Islet precursor cell (in vitro differentiated cells): ENCODE measurements at places on chromosomes 11 and 22.

DNA sequence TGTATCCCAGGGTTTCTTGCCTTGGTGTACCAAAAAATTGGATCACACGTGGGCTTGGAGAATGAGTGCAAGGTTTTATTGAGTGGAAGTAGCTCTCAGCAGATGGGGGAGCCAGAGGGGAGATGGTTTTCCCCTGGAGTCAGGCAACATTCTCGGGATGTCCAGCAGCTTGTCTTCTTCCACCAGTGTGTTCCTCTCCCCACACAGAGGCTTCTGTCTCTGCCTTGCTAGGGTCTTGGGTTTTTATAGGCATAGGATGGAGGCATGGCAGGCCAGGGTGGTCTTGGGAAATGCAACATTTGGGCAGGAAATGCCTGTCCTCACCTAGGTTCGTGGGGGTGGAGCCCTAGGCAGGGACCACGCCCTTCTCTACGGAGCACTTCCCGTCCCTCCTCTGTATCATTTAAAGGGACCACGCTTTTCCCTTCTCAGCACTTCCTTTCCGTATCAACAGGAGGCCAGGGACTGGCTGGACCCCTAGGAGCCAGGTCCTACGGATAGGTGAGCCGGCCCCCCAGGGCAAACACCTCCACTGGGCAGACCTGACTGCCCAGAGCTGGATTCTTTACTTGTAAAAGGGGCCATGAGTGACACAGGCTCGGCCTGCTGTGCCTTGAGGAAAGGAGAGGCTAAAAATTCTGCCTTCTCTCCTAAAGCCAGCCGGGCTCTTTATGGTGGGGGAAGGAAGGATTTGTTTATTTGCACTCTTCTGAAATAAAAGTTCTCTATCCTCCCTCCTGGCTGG is 55.3 kb upstream of the CCDC188 start:
- peak; percentile 78 for DNase-seq

GRCh38 chr11:119027561-119028345 is 2.9 kb downstream of the SLC37A4 start:
- no peak for DNase-seq

- DNase-seq = peak; percentile 85
These were observed 6.7 kb upstream of the BRSK2 start for GRCh38 chr11:1382831-1383607.

- peak; percentile 29 for DNase-seq
These were observed 488.7 kb downstream of the TBC1D22A start for GRCh38 chr22:47250995-47251765.

GRCh38 chr11:45102810-45103621 is 43.4 kb upstream of the PRDM11 start:
- DNase-seq = peak; percentile 81

DNA sequence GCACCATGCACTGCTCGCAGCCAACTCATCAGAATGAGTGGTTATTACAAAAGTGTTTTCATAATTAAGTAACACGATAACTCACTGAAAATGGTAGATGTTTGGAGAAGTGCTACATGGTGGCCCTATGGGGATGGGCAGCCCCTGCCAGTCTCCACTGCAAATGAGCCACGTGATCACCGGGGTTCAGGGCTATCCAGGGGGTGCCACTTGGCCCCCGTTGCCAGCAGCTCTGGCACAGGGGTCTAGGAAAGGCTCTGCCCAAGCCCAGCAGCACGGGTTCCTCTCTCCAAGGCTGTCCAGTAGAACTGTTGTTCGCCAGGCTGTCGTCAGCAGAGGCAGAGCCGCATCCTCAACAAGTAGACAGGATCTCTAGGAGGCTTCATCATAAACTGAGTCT is 382.1 kb upstream of the B3GAT1 start:
- DNase-seq = no peak

- peak; percentile 81 for DNase-seq
These were observed 687.9 kb downstream of the NTM start for GRCh38 chr11:132058211-132058772.

GRCh38 chr22:49810363-49811019 is 17.2 kb downstream of the BRD1 start:
- DNase-seq = no peak

DNA sequence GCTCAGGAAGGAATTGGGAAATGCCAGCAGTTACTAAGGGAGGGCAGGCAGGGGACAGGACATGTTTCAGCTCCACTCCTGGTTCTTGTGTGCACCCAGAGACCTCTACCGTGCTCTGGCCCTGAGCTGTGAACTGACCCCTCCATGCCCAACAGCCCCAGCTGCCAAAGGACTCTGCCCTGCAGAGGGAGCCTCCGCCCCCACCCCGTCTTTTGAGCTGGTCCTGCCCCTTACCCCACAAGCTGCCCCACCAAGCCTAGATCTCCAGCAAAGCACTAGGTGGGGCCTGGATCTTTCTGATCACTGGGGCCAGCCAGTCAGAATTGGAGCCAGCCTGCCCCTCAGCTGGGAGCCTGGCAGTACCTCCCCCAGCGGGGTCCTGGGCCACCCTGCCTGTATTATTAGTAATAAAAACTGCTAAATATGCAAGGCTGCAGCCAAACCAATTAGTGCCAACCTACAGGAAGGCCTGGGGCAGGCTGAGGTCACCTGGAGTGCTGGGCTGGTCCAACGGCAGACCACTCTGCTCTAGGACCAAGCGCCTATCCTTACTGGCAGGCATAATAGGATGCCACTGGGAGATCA is 23.9 kb upstream of the DRICH1 start:
- no peak for DNase-seq

- DNase-seq = no peak
These were observed 36.0 kb downstream of the KCNQ1 start for GRCh38 chr11:2480874-2481220.

DNA sequence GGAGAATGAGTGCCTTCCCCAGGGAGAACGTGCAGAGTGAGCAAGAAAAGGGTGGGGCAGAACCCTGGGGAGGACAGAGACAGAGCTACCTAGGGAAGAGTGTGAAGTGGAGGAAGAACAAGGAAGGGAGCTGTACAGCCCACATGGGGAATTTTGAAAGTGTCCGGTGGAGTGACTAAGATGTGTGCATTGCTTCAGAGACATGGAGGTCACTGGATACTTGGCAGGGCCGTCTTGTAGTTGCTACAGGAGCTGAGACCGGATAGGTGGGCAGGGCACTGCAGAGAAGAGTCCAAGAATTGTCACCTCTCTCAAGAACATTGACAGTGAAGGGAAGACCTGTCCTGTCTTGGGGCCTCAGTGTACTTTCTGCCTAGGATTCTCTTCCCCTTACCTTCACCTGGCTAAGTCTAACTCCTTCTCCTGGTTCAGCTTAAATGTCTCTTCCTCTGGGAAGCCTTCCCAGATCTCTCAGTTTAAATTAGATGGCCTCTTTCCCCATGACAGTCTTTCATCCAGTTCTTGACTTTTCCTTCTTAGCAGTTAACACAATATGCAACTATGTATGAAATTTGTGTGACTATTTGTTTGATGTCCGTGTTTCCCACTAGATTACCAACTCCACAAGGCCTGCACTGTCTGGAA is 9.2 kb upstream of the P2RY6 start:
- DNase-seq = peak; percentile 49

- DNase-seq = peak; percentile 88
These were observed 10.2 kb upstream of the LDHA start for GRCh38 chr11:18384157-18384641.

GRCh38 chr11:114501901-114502300 is 57.8 kb downstream of the NXPE1 start:
- no peak for DNase-seq

DNA sequence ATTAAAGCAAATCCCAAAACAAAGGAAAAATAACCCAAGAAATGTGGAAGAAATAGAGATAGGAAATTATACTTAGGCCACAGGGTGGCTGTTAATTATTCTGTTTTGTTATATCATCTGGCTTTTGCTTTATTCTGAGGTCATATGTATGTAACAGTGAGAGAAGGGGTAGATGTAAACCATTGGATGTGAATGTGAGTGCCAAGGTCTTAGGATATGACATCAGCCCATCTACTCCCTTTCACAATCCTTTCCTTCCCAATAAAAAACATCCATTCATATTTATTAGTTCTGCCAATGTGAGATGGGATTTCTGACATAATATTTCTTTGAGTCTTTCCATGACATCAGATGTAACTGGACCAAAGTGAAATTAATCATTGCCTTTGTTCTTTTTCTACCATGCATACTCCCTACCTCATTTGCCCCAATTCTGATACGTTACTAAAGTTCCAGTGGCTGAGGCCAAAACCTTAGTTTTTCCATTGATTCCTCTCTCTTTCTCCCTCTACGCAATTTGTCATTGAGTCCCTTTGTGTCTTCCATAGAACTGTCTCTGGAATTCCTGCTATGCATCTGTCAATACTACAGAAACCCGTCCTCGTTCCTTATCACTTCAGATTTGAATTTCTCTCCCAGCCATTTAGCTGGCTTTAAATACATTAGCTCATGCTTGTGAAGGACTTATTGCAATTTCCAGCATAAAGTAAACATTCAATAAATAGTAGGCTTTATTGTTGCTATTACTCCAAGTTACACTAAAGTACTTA is 170.3 kb downstream of the ARHGAP42 start:
- no peak for DNase-seq

DNA sequence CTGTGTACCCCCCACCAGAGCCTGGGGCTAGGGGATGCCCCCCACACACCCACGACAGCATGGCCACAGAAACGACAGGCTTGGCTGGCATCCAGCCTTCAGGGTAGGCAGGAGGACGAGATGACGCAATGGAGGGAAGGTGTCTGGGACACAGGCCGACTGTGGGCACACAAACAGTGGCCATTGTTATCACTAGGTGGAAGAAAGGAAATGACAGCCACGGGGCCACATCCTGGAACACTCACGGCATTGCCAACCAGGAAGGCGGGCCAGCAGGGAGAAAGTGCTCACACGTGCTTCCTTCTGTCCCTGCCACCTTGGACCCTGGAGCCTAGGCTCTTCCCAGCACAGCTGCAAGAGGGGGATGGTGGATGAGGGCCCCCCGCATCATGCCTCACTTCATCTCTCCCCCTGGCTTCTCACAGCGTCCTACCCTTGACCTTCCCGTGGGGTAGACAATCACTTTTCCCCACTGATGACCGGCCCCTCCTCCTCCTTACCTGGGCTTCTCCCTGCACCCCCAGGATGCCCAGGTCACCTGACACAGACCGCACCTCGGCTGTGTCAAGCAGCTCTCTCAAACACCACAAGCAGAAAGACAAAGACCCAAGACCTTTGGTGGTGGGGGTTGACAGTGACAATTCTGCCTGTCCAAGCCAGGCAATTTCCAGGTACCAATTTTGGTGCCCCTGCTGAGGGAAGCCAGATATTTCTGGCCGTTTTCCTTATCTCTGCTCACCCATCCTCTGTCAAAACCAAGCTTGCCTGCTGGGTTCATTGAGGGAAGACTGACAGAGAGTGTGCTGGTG is 8.6 kb downstream of the PLA2G6 start:
- no peak for DNase-seq

GRCh38 chr11:62622476-62623089 is 797 bp upstream of the B3GAT3 start:
- DNase-seq = no peak

DNA sequence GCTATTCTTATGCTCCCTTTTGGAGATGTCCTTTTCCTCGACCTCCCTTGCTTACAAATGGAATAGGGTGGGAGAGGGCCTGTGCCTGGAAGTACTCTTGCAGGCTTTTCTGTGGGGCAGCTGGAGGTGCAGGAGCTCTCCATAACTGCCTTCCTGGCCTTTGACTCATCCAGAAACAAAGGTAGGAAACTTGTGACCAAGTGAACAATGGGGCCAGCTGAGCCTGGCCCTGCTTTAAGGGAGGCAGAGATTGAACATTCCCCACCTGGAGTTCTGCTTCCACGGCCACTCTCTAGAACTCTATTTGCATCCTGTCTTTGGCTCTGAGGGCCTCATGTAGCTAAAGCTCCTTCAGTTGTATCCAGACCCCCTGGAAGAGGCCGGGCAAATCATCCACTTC is 5.1 kb upstream of the LYVE1 start:
- peak; percentile 56 for DNase-seq

DNA sequence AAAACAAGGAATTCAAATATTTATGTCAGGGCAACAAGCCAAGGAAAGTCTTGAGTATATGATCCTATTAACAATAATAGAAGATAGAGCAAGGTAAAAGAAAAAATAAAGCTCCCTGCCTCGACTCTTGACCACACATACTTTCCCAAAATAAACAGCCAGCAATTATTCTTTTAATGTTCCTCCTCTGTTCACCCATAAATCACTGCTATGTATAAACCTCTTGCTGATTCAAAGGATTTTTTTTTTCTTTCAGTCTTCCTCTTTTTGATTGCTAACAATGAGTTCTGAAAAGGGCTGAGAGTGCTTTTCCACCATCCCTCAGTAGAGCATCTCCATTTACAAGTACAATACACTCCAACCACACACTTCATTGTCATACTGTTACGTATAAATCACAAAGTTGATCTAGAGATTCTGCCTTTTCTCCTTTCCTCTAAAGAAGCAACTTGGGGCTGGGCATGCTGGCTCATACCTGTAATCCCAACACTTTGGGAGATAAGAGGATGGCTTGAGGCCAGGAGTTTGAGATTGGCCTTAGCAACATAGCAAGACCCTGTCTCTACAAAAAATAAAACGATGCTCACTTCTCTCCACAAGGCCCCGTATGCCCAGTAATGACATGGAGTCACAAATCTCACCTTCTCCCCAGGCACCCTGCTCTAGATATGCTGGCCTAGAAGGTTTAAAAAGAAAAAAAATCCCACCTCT is 24.0 kb downstream of the RAB30 start:
- DNase-seq = no peak

DNA sequence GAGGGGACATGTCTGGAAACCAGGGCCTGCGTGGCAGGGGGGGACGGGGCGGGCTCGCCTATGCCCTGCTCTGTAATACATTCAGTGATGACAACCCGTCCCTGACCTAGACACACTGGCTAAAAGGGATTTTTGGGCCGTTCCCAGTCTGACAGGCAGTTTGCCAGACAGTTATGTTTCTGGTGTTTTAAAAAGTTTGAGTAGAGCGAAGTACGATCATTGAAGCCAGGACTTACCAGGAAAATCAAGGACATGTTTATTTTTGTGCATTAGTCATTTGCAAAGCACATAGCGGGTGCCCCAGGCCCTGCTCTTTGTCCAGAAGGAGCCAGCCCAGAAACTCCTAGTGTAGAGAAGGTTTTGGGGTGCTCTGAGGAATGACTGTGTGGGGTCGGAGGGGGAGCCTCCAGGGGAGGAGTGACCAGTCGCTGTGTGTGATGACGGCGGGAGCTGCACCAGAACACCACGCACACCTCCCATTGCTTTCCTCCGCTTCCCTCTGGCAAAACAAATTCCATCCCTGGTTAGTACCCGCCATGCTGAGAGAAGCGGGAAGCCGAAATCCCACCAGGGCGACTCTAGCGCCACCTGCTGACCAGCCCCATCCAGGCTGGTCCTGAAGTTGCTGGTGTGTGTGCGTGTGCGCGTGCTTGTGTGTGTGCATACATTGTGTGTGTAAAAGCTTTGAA is 50.8 kb downstream of the FBLN1 start:
- DNase-seq = peak; percentile 82

GRCh38 chr11:125463590-125464269 is 32.3 kb downstream of the FEZ1 start:
- DNase-seq = peak; percentile 14
